ENCODE measurements at places on chromosomes 12 and 14.

- no peak for DNase-seq
Measured at GRCh38 chr14:26597589-26598080, at the start of gene NOVA1. TSS of gene NOVA1 (minus strand) at chr14:26598033. CDS start at chr14:26597436, 597 bp downstream.

DNA sequence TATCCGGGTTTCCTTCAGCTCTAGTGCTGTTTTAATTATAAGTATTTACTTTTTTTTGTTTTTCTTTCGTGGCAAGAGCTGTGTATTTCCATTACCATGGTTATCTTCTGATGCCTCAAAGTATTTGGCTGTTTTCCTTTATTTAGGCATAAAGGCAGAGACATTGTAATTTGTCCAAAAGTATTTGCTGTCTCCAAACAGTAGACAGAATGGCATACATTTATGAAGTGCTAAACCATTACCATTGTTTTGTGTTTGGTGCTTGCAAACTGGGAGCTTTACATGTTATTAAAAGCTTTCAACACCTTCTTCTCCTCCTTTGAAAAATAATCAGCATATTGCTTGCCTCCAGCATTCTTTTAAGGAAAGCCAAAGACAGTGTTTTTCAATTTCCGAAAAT is 46.3 kb downstream of the FLRT2 start:
- no peak for DNase-seq

GRCh38 chr14:22888662-22889061 is 5.6 kb downstream of the REM2 start:
- DNase-seq, result no peak

- DNase-seq, result no peak
Measured at GRCh38 chr12:70415987-70416386, 49.9 kb downstream of the KCNMB4 start.

GRCh38 chr14:101177301-101177971 is 273.9 kb upstream of the RTL1 start:
- DNase-seq, result no peak

DNA sequence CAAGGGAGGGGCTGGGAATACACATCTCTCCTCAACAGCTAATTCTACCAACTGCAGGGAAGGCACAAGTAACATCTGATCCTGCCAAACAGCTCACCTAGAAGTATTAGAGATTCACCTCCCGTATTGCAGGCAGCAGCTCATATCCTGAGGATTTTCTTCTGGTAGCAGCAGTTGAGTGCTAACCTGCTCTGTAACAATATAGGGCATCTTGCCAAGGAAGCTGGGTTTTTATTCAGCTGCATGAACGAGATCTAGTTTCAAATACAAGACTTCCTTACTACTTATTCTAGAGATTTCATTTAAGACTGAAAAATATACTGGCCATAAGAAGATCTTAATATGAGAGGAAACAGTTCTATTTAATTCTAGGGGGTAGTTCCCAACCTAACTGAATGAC is 261.4 kb upstream of the USP15 start:
- no peak for DNase-seq

- DNase-seq, result no peak
Measured at GRCh38 chr12:99985129-99985570, 414 bp upstream of the ANKS1B start.

DNA sequence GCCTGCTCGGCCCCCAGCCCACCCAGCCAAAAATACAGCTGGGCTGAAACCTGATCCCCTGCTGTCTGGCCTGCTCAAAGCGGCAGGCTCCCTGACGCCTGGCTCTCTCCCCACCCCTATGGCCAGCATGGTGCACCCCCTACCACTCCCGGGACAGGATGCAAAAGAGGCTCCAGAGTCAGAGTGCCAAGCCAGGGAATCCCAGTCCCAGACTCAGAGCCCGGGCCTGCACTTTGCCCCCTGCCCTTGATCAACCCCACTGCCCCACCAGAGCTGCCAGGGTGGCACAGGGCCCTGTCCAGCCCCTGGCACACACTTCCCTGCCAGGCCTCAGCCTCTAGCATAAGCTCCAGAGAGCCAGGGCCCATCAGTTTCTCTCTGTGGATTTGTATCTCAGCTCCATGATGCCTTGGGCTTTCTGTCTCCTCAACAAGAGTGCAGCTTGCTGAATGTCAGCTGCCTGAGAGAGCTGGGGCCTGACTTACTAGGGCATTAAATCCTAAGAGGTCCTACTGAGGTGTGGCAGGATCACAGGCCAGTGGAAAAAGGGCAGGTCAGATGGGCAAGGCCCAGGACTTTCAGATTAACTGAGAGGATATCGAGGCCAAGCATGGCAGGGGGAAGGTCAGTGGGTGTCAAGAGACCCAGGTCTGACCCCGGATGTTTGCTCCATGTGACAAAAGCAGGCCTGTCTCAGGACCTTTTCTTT is 13.9 kb downstream of the ACVRL1 start:
- DNase-seq, result no peak

DNA sequence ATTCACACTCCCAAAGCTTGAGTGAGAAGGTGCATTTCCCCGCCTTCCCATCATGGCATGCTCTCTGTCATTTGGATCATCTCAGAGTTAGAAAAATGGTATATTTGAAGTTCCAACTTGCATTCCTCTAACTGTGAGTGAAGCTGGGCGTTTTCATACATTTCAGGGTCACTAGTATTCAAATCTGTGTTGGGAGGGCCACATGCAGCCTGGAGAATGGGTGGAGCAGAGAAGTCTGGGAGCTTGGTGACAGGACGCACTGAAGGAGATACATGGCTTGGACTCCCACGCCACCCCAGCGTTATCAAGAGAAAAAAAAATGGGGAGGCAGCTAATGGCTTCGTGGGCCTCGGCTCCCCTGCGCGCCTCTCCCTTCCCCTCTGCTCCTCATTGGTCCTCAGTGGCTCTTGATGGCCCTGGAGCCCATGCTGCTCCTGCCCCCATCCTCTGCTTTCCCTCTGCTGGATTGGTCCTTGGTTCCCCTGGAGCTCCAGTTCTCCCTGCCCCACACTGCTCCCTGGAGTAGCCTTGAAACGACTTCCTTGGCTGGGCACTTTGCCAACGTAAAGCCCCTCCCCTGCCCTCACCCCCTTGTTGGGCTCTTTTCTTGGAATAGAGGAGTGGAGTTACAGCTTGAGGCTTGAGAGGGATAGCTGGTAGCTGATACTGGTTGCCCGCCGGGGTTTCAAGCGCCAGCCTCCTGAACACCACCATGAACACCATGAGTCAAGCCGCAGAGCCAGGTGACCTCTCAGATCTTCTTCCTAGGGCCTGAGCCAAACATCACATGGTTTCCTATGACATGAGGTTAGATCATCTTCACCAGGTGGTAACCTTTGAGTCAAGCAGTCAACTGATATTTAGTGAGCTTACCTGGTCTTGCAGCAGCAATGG is 139.6 kb downstream of the PRKCH start:
- no peak for DNase-seq

GRCh38 chr14:71933001-71933587 is 865 bp downstream of the RGS6 start:
- peak; percentile 14 for DNase-seq

DNA sequence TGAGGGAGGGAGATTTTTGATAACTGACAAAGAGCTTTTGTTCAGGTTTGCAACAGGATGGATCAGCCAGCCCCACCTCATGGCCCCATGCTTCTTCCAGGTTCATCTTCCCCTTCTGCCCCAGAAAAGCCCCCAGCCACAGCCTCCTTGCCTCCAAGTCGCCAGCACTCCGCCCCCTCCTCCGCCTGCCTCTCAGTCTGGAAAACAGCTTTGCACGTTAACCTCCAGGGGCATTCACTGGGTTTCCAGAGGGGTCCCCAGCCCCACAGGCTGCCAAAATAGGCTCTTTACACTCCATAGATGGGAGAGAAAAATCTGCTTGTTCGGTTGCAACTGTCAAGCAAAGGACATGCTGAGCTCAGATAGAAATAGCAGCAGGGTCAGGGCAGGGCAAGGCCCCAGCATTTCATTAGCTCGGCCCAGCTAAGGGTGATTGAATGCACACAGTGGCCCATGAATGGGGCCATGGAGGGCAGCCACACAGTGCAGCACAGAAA is 253.6 kb downstream of the ZFP36L1 start:
- no peak for DNase-seq

GRCh38 chr14:99245564-99246511 is 26.2 kb downstream of the BCL11B start:
- DNase-seq, result no peak

- DNase-seq, result peak; percentile 81
Measured at GRCh38 chr12:117063162-117063911, 35.9 kb downstream of the TESC start.

DNA sequence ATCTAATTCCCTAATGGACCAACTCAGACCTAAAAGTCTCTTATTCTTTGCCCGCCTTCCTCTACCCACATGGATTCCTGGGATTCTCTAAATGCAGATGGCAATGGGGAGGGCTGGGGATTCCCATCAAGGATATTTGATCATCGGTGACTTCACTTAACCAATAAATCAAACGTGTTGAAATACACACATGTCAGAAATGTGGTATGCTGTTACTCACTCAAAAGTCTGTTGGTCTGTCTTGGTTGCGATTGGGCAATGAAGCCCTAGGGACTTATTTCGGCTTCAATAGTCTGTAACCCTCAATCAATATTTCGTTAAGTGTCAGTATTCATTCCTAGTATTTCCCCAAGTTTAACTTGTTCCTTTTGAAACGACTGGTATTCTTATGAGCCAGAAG is 117.2 kb upstream of the DIO3 start:
- no peak for DNase-seq

DNA sequence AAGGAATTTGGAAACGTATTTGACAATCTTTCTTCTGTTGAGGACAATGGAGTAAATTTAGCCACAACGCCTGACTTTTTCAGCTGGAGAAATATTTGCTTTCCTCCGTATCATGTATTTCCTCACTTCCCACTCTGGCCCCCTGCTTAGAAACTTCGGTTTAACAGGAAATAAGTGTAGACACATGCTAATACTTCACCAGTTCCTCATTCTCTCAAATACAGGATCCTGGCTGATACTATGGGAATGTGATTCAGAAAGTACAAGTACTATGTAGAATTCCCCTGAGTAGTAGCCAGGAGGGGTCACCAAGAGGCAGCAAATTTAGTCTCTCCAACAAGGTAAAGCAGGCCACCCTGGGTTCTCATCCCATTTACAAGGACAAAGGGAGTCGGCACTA is 58.0 kb downstream of the FAR2 start:
- no peak for DNase-seq

GRCh38 chr12:89901906-89902642 is 193.4 kb upstream of the ATP2B1 start:
- DNase-seq, result no peak

DNA sequence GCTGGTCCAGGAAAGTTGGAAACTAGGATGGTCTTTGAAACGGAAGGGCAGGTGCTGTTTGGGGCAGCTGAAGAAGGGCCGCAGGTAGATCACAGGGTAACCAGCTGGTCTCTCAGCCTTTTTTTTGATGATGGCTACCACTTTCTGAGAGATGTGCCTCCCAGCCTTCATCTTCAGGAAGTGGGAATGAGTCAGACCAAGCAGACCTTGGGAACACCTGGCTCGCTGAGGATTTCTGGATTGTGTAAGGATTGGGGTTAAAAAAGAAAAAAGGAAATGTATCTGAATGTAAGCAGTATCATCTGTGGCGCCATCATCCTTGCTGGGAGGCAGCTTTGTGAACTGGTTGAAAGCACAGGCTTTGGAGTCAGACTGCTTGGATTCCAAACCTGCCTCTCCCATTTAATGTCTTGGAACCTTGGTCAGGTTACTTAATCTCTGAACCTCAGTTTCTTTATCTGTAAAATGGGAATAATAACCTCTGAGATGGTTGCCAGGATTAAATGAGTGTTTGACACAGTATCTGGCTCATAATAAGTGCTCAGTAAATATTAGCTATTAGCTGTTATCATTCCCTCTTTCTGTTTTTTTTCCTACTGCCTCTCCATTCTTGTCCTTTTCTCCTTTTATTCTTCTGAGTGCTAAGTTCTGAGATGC is 1.7 kb downstream of the PRPF40B start:
- no peak for DNase-seq

- peak; percentile 59 for DNase-seq
Measured at GRCh38 chr12:71938728-71939385, at the start of gene TPH2. TSS of gene TPH2 (plus strand) at chr12:71938845. CDS start at chr12:71938987, 142 bp downstream.

DNA sequence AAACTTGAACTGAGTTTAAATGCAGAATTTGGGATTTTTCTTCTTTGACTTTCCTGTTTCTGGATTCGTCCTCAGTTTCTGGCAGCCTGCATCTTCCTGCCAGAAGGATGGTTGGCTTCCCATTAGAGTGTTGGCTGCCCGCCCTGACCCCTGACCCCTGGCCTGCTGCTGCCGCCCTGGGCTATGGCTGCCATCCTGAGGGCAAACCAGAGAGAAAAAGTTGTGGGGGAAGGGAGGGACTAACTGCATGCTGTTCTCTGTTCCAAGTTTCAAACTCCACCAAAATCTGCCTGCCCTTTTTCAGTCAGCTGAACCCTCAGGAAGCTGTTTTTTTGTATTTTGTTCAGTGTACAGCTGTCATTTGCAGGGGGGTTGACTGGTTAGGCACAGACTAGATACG is 48.4 kb downstream of the FNTB start:
- DNase-seq, result no peak

DNA sequence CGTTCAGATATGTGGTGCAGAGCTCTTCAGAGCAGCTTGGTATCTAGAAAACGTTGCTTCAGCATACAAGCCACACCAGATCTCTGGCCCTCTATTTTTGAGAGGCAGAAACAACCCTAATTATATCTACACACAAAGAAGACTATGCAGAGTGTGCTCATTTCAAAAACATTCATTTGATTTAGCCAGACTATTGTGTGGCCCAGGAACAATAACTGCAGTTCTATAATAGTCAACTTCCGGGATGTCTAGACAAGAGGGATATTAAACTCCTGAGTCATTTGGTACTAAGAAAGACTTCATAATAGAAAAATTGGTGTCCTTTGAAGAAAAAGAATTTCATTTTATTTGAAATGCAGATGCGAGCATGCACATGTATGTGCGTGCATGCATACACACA is 153.8 kb downstream of the PELI2 start:
- DNase-seq, result no peak

GRCh38 chr12:76384560-76384959 is 36.3 kb upstream of the BBS10 start:
- DNase-seq, result no peak

- DNase-seq, result no peak
Measured at GRCh38 chr14:37452323-37452722, 142.7 kb downstream of the FOXA1 start.

DNA sequence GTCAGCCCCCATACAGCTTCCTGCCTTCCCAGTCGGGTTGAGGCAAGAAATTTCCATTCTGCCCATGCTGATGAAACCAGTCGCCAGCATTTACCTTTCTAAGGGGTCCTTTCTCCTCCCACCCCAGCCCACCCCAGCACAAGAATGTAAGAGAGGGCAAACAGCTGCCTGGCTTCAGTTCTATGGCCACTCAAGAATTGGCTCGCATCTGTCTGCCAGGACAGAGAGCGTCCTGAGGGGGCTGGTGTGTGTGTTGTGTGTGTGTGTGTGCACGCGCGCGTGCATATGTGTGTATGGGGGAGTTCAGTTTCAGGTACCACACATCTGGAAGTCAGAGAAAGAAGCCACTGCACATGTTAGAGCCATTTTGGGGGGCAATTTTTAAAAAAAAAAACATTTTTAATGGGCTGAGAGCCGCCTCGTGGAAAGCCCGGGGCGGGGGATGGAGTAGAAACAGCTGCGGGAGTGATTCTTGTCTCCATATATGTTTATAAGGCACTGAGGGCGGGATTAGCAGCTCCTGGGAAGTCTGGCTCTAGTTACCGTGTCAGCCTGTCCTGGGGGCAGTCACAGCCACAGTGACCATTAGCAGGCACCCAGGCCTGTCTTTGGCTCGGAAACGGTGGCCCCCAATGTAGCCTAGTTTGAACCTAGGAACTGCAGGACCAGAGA is at the start of gene WNT5B:
WNT5B (plus strand) TSS at position 566 of the 672 bp plus-strand sequence. CDS start 2,124 bp downstream, outside the sequence.
- DNase-seq, result no peak

Measured in activated CD4-positive, alpha-beta T cell treated with anti-CD3 and anti-CD28 coated beads, Interleukin-2, amount 50 U/mL, for 16 hours (primary cell).